GM04504 (cell line): ENCODE measurements at places on chromosomes 5 and 9.

DNA sequence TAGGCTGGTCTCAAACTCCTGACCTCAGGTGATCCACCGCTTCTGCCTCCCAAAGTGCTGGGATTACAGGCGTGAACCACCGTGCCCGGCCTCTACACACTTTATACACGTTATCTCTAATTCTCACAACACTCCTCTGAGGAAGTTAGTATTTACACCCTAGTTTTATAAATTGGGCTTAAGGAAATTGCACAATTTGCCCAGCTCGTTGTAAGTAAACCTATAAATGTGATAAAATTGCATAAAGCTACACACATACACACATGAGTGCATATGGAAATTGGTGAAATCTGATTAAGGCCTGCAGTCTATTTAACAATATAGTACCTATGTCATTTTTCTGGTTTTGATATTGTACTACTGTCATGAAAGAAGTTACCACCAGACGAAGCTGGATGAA, 4.4 kb upstream of the SLC4A9 start:
- no peak for DNase-seq

GRCh38 chr5:82748688-82749460, 328.3 kb downstream of the TMEM167A start:
- DNase-seq = no peak

DNA sequence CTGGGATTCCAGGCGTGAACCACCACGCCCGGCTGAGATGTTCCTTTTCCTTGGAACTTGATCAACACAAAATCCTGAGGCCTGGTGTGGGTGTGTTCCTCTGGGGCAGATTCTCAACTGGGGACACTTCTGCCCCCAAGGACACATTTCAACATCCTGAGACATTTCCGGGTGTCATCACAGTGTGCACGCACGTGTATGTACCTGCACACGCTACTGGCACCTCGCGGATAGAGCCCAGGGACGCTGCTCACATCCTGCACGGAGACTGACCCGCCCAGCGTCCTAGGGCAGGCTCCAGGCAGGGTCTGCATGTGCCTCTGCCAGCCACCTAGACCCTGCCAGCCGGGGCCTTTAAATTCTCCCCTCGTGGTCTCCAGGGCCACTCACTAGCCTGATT, 8.0 kb downstream of the SAPCD2 start:
- DNase-seq = no peak

DNA sequence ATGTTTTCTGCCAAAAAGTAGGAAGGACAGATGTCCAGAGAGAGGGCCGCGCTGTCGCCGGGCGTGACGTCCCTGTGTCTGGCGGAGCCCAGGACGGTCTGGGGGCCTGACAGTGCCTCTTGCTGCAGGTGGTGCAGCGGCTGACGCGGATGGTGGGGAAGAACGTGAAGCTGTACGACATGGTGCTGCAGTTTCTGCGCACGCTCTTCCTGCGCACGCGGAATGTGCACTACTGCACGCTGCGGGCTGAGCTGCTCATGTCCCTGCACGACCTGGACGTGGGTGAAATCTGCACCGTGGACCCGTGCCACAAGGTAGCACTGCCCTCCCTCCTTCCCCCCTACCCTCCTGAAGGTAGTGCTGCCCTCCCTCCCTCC, 7.8 kb downstream of the NELFB start:
- DNase-seq = no peak

GRCh38 chr9:92770360-92770995, 5.8 kb upstream of the BICD2 start:
- no peak for DNase-seq

DNA sequence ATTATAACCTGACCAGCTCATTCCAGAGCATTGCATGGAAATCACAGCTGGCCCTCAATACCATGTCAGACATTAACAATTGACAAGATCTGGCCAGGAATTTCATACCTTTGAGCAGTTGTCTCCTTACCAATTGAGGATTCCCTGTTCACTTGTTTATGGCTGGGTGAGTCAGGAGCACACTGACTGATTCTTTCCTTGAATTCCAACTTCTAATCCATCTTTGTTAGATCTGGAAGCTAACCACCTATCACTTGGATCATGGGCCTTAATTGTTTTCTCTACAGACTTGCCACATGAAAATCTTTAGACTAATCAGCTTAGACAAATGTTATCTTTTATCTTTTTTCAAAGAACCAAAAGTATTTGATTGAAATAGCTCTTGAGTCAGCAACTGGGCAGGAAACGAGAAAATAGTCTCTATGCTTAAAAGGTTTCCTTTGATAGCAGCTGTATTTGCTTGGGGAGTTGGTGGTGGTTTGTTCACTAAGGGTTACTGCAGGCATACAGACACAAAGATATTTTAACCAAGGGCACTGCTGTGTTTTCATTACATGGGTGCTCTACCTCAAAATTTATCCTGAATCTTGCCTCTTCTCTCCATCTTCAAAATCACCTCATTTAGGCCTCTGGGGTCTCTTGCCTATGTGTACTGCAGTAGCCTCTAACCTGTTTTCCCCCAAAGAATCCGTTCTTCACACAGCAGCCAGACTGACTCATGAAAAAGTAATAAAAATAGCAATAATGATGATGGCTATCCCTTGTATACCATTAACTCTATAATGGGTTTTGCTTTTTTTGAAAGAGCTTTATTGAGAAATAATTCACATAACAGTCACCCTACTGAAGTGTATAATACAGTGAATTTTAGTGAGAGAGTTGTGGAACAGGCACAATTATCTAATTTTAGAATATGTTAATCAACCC, 197.0 kb upstream of the NMUR2 start:
- no peak for DNase-seq

GRCh38 chr5:81849770-81850367, 99.0 kb upstream of the SSBP2 start:
- no peak for DNase-seq

GRCh38 chr5:168472329-168472728, 13.9 kb upstream of the RARS1 start:
- peak; percentile 86 for DNase-seq

DNA sequence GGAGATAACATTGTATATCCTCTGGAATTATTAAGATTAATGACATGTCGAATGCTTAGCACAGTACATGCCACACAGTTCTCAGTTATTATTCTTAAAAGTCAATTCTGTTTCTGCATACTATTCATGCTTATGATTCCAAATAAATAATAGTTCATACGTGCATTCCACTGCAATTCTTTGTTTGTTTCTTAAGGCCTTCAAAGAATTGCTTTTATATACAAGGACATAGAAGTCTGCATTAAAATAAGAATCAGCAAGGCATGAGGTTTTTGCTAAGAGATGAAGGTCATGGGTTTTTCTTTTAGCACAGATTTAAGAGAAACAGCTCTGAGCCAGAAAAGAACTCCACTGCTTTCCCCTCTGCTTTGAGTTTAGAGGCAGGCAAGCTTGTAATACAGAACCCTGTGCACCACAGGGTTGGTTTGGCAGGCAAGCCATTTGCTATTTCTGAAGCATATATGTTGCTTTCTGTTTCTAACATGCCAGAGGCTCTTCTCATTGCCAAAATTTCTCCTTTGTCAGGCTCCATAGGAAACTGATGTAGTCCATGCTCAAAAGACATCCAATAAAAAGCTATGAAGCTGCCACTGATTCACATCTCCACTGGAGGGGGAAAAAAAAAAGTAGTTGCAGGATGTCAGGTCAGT, 420.6 kb upstream of the TYRP1 start:
- DNase-seq = no peak

DNA sequence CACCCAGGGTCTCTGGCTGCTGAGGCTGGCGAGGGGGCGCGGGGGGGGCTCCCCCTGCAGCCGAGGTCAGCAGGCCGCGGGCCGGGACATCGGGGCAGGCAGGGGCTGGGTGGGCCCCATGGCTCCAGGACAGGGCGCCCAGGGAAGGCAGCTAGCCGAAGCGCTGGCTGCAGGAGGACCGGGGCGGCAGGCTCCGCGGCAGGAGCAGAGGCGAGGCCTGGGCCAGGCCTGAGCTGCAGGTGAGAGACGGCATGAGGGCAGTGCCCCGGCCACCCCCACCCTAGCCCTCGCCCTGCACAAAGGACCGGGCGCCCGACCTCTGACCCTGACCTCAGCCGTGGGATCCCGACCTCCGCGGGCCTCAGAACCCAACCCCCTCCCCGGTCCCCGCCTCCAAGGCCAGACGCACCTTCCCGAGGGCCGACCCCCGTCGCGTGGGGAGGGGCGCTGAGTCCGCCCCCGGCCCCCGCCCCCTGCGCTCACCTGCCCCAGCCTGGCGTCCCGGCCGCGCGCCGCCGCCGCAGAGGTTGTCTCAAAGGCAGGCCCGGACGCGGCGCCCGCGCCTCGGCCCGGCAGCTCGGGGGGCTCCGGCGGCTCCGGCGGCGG, 431 bp downstream of the RNF208 start:
- no peak for DNase-seq

- no peak for DNase-seq
These were observed 21.8 kb downstream of the AQP7 start for GRCh38 chr9:33380390-33381094.

- DNase-seq = no peak
These were observed 88.1 kb downstream of the S1PR3 start for GRCh38 chr9:89079391-89079790.

DNA sequence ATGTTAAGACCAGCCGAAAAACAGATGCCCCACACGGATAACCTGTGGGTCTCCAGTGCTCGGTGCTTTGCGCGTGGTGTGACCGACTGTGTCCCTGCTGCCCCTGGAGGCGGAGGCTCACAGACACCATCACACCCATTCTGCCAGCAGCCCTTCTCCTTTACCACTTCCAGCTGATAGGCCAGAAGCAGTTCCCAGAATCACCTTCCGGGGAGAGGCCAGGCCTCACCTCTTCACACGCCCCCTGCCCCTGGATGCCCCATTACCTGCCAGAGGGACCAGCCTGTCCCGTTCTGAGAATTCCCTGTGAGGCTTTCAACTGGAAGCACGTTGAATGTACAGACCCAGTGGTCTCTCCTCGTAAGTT, 21.6 kb upstream of the LRRC14B start:
- DNase-seq = no peak

- DNase-seq = no peak
These were observed 57.6 kb downstream of the IPPK start for GRCh38 chr9:92612292-92612691.

GRCh38 chr5:173499471-173500212, 116.8 kb downstream of the BOD1 start:
- no peak for DNase-seq

- DNase-seq = no peak
These were observed 50.5 kb downstream of the PALM2AKAP2 start for GRCh38 chr9:109830545-109830944.

DNA sequence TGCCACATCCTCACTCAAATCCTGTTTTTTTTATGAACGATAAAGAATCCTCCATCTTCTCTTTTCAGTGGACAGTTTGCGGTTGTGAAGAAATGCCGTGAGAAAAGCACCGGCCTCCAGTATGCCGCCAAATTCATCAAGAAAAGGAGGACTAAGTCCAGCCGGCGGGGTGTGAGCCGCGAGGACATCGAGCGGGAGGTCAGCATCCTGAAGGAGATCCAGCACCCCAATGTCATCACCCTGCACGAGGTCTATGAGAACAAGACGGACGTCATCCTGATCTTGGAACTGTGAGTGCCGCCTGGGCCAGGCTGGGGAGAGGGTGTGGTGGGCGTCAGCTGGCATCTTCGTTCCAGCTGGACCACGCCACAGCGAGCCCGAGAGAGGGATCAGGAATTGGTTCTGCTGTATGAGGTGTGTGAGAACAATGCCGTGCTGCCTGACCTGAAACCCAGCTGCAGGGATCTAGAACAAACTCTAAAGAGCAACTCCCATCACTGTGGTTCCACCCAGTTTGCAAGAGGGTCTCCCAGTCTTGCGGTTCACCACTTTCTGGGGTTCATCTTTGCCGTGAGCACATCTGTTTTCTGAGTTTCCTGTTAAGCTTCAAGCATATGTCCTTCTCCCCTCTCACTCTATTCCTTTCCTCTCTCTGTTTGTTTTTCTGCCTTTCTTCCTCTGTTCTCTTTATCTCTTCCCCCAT, 107.4 kb downstream of the DAPK1 start:
- no peak for DNase-seq

DNA sequence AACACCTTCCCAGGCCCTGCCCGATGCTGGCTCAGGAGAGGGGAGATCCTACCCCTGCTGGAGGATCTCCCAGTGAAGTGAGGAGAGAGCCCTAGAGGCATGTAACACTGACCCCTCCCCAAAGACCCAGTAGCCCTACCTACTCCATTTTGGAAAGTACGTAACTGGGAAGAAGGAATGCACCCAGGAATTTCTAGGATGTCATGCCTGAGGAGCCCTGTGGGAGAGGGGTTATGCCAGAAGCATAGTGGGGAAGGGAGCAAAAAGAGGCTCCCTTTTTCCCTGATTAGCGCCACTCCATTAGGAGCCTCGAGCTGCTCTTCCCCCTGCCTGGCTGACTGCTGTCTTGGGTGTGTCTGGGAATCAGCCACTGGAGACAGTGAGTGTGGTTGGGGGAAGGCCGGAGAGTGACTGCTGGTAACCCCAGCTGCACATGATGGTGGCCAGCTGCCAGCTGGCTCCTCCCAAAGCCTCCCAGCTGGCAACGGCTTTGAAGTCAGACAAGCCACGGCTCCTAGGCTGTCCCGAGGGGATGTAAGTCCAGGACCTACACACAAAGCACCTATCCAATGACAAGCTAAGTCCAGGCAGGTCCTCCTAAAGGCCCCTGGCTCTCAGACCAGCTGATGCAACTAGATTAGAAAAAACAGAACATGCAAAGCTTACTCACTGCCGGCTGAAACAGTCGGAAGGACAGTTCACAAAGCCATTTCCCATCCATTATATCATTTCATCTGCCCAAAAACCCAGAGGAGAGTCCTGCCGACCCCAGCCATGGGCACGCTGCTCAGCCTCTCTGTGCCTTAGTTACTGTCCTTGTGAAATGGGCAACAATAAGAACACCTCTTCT, 136.5 kb upstream of the ABCA1 start:
- DNase-seq = peak; percentile 94

GRCh38 chr9:6106711-6107339, 91.4 kb upstream of the RANBP6 start:
- DNase-seq = peak; percentile 39

DNA sequence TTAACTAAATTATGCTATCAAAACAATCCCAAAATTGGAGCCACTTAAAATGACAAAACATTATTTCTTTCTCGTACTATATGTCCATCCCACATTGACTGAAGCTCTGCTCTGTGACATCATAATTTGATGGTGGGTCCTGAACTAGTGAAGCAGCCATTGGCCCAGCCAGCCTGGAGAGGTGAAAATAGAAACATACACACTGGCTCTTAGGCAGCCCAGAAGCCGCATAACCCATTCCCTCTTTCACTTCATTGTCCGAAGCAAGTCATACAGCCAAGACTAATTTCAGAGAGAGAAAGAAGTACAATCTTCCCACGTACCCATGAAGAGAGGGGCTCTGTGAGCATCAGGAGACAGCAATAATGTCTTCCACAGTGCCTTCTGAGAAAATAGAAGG, 342.5 kb downstream of the NFIB start:
- no peak for DNase-seq
